Ascending aorta (tissue), 2 donors: ENCODE measurements at places on chromosomes 4 and X.
A peak's percentile ranks its signal among the peaks of the same experiment; 100 is the strongest.

DNA sequence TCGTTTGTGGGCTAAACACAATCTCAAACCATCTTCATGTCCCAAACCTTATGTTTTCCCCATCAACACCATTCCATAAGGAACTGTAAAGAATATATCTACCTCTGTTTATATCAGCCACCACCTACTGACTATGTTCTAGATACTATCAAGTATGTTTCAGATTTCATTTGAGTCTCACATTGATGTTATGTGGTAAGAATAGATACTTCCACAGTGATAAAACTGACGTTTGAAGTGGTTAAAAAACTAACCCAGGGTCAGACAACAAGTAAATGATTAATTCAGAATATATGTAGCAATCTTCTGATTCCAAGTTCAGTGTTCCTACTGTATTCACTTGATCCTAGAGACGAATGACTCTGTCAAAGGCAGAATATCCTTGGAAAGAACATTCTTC lies 156.8 kb upstream of the RASGEF1B start:
- no peak for DNase-seq

GRCh38 chr4:186808630-186809018 lies 85.0 kb upstream of the FAT1 start:
- DNase-seq, result no peak

DNA sequence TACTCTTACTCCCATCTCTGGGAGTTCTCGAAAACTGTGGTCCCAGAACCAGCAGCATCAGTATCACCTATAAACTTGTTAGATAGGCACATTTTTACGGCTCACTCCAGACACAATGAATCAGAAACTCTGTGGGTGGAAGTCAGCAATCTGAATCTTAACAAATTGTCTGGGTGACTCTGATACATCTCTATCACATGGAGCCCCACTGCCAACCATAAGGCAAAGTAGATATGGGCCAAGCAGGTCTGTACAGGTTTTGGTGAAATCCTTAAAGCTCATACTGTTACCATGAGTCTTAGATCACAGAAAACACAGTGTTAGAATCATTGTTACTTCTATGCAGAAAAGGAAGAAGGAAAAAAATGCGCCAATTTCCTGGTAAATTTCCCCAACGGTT lies 122.5 kb upstream of the HCCS start:
- no peak for DNase-seq

DNA sequence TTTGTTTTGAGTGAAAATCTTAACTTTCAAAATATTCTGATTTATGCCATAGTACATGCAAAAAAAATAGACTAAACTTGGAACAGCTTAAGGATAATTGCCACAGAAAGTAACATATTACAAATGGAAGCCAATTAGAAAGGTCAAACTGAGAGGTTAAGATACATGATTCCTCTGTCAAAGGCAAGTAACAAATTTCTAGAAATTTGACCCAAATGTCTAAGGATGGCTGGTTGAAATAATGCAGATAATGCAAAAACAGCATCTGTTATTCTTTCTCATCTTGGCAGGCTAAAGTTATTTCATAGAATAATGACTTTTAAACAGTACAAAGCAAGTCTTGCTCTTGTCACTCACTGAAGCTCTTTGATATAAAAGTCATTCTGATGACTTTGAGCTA lies 10.5 kb downstream of the FGF5 start:
- no peak for DNase-seq

- no peak for DNase-seq
These were observed 582.3 kb downstream of the KCNIP4 start for GRCh38 chr4:21366312-21366711.

- DNase-seq, result no peak
These were observed 1066.5 kb downstream of the GLUD2 start for GRCh38 chrX:122113896-122114295.

DNA sequence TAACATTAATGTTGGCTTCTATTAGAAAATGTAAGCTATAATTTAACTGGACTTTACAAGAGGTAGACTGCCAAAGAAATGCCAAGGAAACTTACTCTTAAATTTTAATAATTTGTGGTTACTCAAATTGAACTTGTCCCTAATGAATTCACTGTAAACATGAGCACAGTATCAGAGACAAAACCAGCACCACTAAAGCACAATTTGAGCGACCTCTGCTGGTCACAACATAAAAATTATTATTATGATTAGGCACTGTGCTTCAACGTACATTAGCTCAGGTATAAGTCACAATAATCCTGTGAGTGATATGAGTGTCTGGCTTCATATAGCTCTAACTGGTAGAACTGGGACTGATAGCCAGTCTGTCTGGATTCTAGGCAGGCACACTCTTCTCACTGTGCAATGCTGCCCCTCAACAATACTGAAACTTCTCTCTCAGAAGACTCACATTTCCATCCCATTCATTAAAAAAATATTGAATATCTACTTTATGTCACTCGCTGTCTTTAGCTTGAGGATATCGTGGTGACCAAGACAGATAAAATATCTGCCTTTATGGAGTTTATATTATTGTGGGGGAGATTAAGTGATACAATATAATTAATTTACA lies 8.0 kb downstream of the NUDT6 start:
- no peak for DNase-seq

GRCh38 chrX:38225093-38225492 lies 4.4 kb upstream of the SRPX start:
- DNase-seq, result no peak

DNA sequence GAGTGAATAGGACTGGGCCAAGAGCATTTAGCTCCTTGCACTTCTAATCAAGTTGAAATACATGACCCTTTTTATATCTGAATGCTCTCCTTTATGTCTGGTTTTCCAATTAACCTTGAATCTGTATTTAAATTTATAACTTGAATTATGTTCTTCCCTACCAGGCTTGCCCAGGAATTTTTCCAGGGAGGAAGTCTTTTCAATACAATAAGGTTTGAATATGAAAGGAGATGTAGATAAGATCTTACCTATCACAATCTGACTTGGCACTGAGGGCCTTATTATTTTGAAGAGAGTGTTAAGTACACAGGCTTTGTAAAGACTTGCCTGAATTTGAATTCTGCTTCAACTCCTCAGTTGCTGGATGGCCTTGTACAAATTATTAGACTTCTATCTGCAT lies 555.7 kb downstream of the PCDH7 start:
- DNase-seq, result no peak

DNA sequence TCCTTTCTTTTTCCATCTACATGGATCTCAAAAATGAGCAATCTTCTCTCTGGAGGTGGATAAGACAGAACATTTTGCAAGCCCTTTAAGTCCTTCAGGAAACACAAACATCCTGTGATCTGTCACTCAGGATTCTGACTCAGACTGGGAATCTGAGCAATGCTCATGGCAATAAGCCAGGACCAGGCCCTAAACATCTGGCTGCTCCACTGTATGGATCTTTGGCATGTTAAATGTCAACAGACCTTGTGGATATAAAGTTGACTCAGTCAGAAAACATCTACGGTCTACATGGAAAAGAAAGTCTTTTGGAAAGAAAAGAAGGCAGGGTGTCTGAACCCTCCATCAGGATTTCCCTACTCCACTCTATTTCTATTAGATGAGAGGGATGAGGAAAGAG lies 17.8 kb upstream of the CHIC2 start:
- peak; percentile 78 for DNase-seq

DNA sequence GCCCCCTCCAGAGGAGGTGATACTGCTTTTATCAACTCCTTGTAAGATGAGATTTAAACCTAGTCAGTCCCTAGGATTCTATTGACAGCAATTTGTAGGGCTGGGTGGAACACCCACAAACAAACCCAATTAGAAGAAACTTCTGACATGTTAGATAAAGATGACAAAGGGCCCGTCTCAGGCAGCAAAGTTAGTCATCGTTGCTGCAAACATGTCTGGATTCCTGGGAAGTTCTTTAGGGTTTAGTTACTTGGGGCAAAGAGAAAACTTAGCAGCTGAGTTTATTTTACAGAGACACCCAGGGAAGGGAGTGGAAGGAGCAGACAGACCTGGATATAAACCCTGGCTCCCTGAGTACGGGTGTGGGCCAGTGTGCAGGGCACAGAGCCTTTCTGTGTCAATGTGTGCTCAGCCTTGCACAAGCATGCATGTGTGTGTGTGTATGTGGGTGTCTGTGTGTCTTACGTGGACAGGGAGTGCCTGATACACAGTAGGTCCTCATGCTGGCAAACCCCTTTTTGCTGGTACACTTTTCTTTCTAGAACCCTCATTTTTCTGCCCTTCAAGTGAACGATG lies 130.0 kb upstream of the STX18 start:
- DNase-seq, result no peak

DNA sequence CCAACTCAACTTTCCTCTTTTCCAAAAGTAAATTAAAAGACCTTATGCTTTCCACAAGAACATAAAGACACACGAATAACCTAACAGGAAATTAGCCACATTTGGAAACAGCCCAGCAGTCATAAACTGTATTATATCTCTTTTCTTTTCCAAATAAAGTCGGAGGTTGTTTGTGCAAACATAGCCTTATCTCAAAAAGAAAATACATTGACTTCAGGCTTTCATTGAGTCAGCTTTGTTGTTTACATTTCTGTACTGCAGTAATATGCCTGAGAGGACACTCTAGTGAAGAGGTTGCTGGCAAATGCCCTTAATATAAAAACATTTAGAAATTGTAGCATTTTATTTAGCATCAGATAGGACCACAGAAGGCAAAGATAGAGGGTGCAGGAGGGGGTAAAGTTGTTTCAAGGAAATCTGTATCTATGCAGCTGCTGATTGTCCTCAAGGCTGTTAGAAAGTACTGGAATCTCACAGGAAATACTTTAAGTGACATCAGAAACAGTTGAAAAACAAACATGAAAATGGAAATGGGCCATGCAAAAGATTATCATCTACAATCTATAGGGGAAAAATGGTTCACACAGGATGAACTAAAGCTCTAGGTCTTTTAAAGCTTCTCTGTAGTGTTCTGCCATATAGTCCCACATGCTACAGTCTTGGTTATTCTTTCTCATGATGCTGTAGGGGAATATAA lies 14.5 kb downstream of the LNX1 start:
- DNase-seq, result no peak

- no peak for DNase-seq
These were observed 133.3 kb downstream of the STIM2 start for GRCh38 chr4:26993967-26994366.
